GM19239 (cell line): ENCODE measurements at places on chromosomes 7 and 10.

GRCh38 chr10:44105696-44106095, 279.2 kb downstream of the CXCL12 start:
- DNase-seq, result no peak

- DNase-seq, result no peak
These were observed 298.5 kb downstream of the KLF6 start for GRCh38 chr10:3486346-3487065.

- DNase-seq, result peak; percentile 53
These were observed 7.4 kb upstream of the APBB1IP start for GRCh38 chr10:26430641-26431163.

DNA sequence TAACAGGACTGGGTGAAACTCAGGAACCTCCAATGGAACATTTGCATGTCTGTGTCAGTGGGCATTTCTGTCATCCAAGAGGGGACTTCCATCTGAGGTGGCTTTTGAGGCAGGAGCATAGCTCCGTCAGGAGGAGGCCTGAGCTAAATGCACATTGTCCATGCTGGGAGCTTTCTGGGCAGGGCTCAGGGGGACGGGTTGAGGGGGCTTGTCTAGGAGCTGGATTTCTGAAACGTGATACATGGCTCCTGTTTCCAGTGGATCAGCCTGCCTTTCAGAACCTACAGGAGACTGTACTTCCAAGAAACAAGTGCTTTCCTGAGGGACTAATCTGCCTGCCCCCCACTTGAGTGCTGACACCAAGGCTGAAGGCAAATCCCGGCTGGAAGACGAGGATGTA, 40.5 kb upstream of the GDF10 start:
- DNase-seq, result no peak

DNA sequence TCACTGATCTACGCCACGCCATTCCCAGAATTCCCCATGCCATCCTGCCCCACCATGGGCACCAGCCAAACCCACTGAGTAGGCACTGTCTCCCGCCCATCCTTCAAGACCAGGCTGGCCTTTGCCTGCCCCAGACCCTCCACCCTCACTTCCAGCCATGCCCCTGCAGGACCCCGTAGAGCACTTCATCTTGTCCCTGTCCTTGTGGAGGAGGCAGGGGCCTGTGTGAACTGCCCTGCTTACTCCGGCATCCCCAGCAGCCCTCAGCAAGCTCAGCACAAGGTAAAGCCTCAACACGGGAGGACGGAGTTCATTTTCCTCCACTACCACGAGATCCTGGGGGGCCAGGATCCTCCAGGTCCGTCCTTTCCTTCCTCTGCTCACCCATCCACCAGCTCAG, 577.7 kb downstream of the PTPRN2 start:
- DNase-seq, result no peak

GRCh38 chr7:71851776-71852498, 560.2 kb downstream of the CALN1 start:
- DNase-seq, result no peak

DNA sequence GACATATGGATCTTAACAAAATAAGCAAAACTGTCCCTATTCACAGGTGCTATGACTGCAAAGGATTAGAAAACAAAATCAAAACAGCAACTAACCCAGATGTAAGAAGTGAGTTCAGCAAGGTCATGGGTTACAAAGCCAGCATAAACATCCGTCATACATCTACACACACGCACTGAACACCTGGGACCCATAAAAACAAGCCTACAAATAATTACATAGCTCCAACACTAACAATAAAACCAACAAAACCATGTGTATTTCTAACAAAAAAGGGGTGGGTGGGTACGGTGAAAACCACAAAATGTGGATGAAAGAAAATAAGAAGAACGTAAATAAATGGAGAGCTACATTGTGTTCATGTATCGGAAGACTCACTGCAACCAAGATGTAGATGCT, 256.8 kb downstream of the ELFN1 start:
- DNase-seq, result no peak

- no peak for DNase-seq
These were observed 1214.8 kb downstream of the SORCS1 start for GRCh38 chr10:105949721-105950120.

- no peak for DNase-seq
These were observed 161.6 kb downstream of the LRMDA start for GRCh38 chr10:75592791-75593643.

DNA sequence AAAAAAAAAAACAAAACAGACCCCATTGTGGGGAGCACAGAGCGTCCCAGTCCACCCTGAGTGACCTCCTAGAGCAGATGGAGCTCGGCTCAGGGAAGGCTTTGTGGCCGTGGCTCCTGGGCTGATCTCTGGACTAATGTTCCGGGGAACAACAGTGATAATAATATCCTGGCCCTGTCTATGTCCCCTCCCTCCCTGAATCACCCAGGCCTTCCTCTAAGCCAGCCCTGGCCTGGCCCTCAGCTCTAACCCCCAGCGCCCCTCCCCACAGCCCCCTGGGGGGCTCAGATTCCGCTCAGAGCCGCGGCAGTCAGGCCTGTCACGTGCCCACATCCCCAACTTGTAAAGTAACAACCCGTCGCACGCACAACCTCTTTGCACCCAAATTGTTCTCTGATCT, 48.3 kb downstream of the MICALL2 start:
- DNase-seq, result no peak

DNA sequence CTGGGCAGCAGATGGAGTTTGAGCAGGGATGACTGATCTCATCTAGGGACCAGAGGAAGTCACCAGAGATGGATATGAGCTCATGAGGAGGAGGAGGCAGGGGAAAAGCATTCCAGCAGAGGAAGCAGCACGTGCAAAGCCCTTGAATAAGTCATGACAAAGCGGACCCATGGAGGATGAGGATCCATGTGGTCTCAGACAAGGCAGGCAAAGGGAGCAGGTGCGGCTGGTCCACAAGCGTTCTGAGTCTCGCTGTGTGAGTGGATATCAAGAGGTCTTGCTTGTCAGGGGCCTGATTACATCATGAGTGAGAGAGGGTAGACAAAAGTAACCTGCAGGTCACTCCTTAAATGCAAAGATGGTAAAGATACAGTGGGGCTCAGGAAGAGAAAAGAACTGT, 307.6 kb downstream of the GRID1 start:
- no peak for DNase-seq

GRCh38 chr7:113831556-113831955, 87.3 kb downstream of the PPP1R3A start:
- no peak for DNase-seq

DNA sequence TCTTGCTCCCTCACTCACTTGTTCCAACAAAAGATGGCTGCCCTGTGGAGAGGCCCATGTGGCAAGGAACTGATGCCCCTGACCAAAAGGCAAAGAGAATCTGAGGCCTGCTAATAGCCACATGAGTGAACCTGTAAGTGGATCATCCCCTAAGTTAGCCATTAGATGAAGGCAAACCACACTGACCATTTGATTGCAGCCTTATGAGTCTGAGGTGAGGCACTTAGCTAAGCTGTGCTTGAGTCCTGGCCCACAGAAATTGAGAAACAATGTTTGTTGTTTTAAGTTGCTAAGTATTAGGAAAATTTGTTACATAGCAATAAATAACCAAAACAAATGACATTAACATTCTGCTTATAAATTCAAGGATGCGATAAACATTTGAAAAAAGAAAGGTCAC, 100.1 kb upstream of the BET1 start:
- no peak for DNase-seq

DNA sequence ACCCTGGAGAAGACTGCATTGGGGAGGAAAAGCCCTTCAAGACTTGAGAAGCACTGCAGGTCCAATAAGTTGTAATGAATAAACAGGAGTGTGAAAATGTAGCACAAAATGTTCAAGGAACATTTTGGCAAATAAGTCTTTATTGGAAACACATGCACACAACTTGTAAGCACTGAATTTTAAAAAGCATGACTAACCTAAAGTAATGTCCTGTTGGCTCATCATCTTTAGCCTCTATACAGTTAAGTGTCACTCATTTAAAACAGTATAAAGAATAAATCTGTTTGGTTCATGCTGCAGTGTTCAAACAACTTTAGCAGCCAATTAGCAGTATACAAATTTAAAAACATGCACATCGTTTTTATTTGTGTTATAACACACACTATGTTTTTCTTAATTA, 108.6 kb downstream of the CDK6 start:
- no peak for DNase-seq

DNA sequence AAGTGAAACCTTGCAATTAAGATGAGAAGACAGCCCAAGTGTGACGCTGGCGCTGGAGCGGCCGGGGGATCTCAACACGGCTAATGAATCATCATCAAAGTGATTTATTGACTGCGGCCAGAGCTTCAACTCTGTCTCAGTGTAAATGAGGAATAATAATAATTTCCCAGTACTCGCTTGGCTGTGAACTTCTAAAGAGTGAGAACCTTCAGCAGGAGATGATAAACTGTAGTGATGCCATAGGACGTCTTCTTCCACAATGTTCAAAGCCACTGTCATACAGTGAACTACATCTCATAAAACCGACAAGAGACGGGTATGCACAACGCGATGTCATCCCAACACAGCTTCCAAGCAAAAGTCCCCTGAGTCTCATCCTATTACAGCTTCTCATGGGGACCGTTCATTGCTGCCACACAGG, 123.6 kb upstream of the NOBOX start:
- no peak for DNase-seq

DNA sequence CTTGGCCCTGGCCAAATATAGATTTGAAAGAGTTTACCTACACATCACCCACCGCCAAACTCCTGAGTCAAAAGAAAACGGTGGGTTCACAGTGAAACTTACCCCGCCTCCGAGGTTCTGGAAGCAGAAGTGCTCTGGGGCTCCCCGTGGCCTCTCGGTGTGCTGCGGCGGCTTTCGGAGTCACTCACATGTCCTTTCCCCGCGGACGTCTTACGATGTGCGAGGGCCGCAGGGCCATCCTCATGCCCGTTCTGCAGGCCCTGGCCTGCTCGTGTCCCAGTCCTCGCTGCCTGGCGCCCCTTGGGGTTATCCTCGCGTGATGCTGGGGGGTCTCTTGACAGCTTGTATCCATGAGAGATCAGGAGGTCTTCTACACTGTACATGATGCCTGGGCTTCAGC, 12.0 kb downstream of the JCAD start:
- no peak for DNase-seq

DNA sequence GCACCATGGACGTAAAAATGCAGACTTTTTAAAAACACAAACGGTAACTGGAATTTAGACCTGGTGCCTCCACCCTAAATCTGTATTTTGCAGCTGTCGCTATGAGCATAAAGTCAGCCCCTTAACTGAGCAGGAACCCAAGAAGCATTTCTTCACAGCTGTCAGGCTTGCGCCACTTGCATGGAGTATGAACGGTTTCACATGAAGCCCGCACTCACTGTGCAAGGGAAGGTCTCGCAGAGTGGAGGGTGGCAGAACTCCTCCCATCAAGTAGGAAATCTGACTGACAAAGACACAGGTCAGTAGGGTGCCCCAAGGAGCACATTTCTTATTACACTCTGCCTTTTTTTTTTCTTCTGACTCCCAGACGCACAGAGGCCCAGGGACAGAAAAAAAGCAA, 58.5 kb downstream of the ELMO1 start:
- no peak for DNase-seq

GRCh38 chr10:65565246-65565645, 1360.6 kb upstream of the LRRTM3 start:
- no peak for DNase-seq

- no peak for DNase-seq
These were observed 16.9 kb downstream of the TSPAN15 start for GRCh38 chr10:69467928-69468750.

DNA sequence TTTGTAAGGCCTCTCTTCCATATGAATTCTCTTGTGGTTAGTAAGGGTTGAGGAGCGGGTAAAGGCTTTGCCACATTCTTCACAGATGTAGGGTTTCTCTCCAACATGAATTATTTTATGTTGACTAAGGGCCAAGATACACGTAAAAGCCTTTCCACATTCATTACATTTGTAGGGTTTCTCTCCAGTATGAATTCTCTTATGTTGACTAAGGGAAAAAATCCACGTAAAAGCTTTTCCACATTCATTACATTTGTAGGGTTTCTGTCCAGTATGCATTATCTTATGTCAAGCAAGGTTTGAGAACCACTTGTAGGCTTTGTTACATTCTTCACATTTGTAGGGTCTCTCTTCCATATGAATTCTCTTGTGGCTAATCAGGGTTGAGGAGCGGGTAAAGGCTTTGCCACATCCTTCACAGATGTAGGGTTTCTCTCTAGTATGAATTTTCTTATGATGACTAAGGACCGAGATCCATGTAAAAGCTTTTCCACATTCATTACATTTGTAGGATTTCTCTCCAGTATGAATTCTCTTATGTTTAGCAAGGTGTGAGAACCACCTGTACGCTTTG, 493.0 kb downstream of the ZNF479 start:
- no peak for DNase-seq

GRCh38 chr10:70542565-70542938, 60.0 kb downstream of the PRF1 start:
- no peak for DNase-seq

GRCh38 chr10:61110188-61110844, 166.3 kb upstream of the RHOBTB1 start:
- DNase-seq, result no peak
